ENCODE measurements at places on chromosomes 4 and X.

- no peak for DNase-seq
Measured at GRCh38 chr4:3246458-3247398, 2.2 kb upstream of the MSANTD1 start.

DNA sequence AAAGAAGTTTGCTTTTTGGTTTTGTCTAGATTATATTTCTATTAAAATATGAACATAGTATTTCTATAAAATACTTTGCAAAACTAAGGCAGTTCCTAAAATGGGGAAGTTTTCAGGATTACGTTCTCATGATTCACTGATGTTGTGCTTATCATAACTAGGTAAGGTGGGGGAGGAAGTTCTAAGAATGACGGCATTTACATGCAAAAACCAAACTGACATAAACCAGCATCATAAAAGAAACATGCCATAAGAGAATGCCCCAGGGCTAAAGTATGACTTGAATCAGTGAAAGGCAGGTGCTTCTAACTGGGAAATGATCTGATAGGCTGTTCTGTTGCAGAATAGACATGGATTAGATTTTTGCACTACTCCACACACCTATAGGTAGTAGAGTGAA, 204.7 kb upstream of the JADE1 start:
- peak; percentile 66 for DNase-seq

GRCh38 chr4:16124232-16124631, 40.4 kb upstream of the PROM1 start:
- no peak for DNase-seq

- no peak for DNase-seq
Measured at GRCh38 chrX:152925835-152926234, 28.0 kb downstream of the ZNF185 start.

DNA sequence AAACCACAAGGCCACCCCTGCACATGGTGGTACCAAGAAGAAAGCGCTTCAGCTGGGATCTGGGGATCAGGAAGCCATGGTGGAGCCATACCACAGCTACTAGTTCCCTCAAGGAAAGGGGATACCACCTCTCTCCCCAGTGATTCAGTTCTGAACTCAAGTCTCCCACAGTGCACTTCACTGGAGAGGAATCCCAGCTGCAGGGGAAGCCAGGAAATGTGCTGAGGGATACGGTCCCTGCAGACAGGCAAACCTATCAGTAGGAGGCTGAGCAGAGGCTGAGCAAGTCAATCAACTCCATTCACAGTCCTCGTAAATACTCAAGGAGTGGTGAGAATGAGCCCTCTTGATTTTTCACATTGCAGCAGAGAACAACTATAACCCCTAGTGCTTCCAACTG, 11.0 kb downstream of the TMEM192 start:
- no peak for DNase-seq

GRCh38 chr4:140213116-140213515, 59.1 kb upstream of the MAML3 start:
- DNase-seq: no peak

- no peak for DNase-seq
Measured at GRCh38 chr4:185657183-185657582, 121.9 kb upstream of the PDLIM3 start.

GRCh38 chr4:78656968-78657445, 105.4 kb downstream of the ANXA3 start:
- DNase-seq: no peak

- DNase-seq: no peak
Measured at GRCh38 chrX:23317799-23318724, 16.6 kb upstream of the PTCHD1 start.

Data from trophoblast cell (in vitro differentiated cells and primary cell).